ENCODE measurements at places on chromosomes 5 and 9.

DNA sequence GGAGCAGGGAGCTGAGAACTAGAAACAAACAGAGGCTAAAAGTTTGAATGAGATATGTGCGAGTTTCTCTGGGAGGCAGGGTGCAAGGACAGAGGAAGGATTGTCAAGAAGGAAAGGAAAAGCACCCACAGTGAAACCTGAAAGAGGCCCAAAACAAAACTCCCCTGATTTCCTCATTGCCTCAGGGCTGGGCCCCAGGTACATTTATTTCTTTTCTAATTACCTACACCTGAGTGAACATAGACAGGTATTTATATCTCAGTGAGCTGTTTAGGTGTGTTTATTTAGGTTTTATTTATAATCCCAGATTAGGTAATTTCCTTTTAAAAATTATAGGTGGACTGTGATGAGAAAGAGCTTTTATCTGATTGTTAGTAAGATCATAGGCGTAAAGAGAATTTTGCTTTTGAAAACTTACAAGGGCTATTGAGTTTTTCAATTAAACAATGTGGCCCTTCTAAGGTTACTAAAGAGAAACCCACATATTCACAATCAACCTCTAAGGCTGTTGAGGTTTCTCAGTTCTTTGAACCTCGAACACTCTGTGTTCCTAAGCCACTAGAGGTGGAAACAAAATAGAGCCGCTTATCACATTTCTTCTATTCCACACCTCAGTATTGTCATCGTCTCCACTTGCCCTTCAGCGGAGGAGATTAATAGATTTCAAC lies 344.8 kb downstream of the ZNF608 start:
- no peak for ATAC-seq

DNA sequence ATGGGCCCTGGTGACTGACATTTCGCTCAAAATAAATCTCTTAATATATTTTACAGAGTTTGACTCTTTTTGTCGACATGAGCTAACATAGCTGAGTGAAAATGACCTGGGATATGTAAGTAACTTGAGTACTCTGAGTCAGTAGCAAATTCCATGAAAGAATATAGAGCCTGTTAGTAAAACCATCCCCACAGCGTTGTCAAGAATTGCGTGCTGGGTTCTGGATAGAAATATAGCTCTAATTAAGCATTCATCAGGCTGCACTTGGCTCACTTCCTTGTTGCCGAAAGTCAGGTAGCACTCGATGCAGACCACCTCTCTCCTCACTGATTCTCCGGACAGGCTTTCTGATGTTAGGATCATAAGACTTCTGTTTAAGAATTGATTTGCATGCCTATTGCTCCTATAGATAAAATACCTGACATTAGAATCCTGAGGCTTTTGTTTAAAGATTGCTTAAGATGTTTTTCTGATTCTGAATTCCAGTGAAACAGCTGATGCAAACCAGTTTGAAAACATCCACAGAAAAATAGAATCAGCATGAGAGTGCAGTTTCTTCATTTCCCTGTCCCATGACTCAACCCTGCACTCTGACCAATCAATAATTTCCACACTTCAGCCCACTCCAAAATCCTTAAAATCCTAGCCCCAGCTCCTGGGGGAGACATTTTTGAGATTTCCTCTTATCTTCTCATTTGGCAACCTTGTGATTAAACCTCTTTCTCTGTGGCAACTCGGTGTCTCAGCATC lies 310.6 kb downstream of the DIRAS2 start:
- no peak for ATAC-seq

DNA sequence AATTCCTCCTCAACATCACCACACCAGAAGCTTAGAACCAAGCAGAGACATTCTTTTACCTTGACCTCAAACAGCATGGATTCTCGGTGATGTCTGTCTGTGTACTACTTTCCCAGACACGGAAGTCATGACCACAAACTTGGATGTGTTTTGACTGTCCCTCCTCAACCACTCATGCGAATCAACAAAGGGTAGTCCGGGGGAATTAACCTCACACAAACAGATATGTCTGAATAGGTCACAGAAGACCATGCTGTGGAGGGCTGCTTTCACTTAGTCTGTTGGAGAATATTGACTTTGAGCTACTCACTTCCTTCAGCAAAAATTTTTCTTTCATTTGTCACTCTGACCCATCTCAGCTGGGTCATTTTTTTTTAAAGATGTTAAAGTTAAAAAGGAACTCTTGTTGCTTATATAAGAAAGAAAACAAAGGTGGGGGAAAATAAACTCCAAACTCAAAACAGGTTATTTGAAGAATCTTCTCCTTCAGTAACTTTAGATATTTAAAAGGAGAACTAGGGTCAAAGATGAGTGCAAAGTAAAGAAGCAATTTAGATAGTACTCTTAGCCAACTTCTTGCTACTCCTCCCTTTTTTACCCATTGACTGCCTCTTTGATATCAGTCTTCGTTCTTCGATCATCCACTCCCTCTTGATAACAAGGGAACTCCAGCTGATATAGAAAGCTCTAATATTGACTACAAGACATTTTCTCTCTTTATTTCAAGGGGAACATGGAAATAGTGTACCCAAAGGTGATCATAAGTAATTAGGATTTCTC lies 343.4 kb upstream of the CDH6 start:
- no peak for ATAC-seq

- no peak for ATAC-seq
Measured at GRCh38 chr9:126756238-126756637, 48.6 kb upstream of the ZBTB43 start.

GRCh38 chr9:105067895-105068580 lies 140.1 kb upstream of the ABCA1 start:
- ATAC-seq, result no peak
